ENCODE measurements at places on chromosomes 5 and 9. TPM values are rescaled to one million over a fixed set of nuclear protein-coding genes. Genes with fewer than 3 reads are reported as not detected.

GRCh38 chr9:93100276-93100636 is 4.2 kb downstream of the CARD19 start:
- no peak overlapping the region for H3K4me3 ChIP-seq
- peaks cover 15% of the 10 kb centered on the region for H3K36me3 ChIP-seq
- peaks cover 24% of the 10 kb centered on the region for H3K4me1 ChIP-seq
- H3K27ac ChIP-seq = no peak overlapping the region

DNA sequence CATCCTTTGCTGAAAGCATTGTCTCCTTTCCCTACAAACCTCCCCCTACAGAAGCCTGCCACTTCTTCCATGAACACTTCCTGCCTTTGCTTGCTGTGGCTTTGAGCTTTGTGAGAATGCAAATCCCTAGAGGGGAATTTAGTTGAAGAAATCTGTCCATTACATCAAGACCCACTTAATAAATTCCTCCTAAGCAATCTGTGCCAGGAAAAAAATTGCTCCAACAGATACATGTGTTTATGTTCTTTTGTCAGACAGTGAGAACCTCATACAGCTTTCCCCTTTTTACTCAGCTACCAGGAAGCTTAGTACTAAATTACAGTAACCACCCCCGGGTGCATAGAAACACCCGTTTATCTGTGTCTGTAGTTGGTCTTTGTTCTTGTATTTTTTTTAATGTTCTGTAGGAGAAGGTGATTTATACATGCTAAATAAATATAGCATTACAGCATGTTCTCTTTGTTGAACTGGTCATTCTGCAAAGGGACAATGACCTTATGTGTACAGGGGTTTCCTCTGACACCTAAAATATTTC is 43.9 kb downstream of the SH3TC2 start:
- DNase-seq = no peak
- H3K27ac ChIP-seq = no peak overlapping the region
- H3K27me3 ChIP-seq = no peaks in the 10 kb centered on the region
- no peak overlapping the region for H3K4me3 ChIP-seq
- peaks cover 13% of the 10 kb centered on the region for H3K36me3 ChIP-seq
- H3K4me1 ChIP-seq = peaks cover 12% of the 10 kb centered on the region

- H3K36me3 ChIP-seq = no peaks in the 10 kb centered on the region
- H3K27me3 ChIP-seq = no peaks in the 10 kb centered on the region
- H3K4me1 ChIP-seq = no peaks in the 10 kb centered on the region
- DNase-seq = no peak
- no peak overlapping the region for H3K4me3 ChIP-seq
- no peak overlapping the region for H3K27ac ChIP-seq
Observed at GRCh38 chr5:8660133-8660893, 791.4 kb downstream of the MTRR start.

- H3K27ac ChIP-seq = no peak overlapping the region
- no peak overlapping the region for H3K4me3 ChIP-seq
- peaks cover 6% of the 10 kb centered on the region for H3K4me1 ChIP-seq
- no peaks in the 10 kb centered on the region for H3K27me3 ChIP-seq
- DNase-seq = peak; percentile 63
Observed at GRCh38 chr9:34771007-34771406, 61.1 kb upstream of the CCL21 start.

- H3K27me3 ChIP-seq = no peaks in the 10 kb centered on the region
- no peaks in the 10 kb centered on the region for H3K4me1 ChIP-seq
- H3K4me3 ChIP-seq = no peak overlapping the region
- no peaks in the 10 kb centered on the region for H3K36me3 ChIP-seq
Observed at GRCh38 chr5:164573397-164573796, 1068.0 kb downstream of the MAT2B start.

DNA sequence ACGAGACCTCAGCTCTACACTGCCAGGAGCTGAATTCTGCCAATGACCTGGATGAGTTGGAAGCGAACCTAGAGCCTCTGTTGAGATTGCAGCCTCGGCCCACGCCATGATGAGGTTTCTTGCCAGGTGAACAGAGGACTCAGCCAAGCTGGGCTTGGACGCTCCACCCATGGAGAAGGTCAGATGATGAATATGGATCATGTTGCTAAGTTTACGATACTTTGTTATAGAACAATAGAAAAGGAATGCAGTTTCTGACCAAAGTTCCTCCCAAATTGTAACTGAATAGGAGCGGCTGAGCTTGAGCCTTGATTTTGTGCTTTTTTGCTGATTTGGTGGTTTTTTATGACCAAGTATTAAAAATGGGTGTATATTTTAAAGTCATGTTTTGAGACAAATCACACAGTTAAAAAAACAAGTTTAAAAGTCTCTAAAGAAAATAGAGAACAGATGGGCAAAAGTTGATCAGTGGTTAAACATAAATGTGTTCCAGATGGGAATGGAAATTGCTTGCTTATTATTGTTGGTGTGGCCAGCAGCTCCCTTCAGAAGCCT is 32.9 kb downstream of the ROPN1L start:
- no peaks in the 10 kb centered on the region for H3K36me3 ChIP-seq
- DNase-seq = peak; percentile 42
- H3K27ac ChIP-seq = no peak overlapping the region
- H3K4me1 ChIP-seq = peaks cover 15% of the 10 kb centered on the region
- H3K27me3 ChIP-seq = no peaks in the 10 kb centered on the region

DNA sequence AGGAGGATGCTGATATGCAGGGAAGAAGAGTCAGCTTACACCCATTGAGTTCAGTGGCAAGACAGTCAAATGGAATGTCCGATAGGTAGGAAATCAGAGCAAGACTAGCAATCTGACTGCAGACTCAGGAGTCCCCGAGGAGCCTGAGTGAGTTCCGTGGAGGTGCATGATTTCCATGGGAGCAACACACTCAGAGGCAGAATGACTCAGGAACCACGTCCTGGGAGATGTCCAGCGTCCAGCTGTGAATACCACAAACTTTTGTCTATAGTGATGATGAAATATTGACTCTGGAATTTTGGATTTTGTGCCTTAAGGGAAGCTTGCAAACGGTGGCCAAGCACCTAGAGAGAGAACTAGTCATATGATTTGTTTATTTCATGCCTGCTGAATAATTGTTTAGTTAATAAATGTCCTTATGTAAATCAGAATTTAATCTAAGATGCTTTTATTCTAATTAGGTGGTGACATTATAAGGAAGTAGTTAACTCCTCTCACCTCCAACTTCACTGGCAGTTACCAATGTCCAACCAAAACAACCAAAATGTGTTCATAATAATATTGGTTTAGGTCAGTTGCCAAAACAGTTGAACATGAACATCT is 100.4 kb downstream of the PDE4D start:
- H3K4me3 ChIP-seq = no peak overlapping the region
- DNase-seq = peak; percentile 90
- H3K27me3 ChIP-seq = no peaks in the 10 kb centered on the region
- H3K4me1 ChIP-seq = peaks cover 48% of the 10 kb centered on the region
- H3K36me3 ChIP-seq = no peaks in the 10 kb centered on the region

PCDH1 gene
- 53.0 TPM for total RNA-seq

SLC4A9 gene
- total RNA-seq = 0.29 TPM

PRDM12 gene
- not detected for total RNA-seq

GABRB2 gene
- total RNA-seq = not detected
